ENCODE measurements at places on chromosomes 12 and 14. TPM values are rescaled to one million over a fixed set of nuclear protein-coding genes. Genes with fewer than 3 reads are reported as not detected.

- no peak for DNase-seq
Measured at GRCh38 chr14:31785574-31785973, 224.4 kb downstream of the NUBPL start.

GRCh38 chr14:59251811-59252771, 63.6 kb downstream of the DAAM1 start:
- DNase-seq, result no peak

- no peak for DNase-seq
Measured at GRCh38 chr12:26833743-26834490, 923 bp upstream of the ITPR2 start.

DNA sequence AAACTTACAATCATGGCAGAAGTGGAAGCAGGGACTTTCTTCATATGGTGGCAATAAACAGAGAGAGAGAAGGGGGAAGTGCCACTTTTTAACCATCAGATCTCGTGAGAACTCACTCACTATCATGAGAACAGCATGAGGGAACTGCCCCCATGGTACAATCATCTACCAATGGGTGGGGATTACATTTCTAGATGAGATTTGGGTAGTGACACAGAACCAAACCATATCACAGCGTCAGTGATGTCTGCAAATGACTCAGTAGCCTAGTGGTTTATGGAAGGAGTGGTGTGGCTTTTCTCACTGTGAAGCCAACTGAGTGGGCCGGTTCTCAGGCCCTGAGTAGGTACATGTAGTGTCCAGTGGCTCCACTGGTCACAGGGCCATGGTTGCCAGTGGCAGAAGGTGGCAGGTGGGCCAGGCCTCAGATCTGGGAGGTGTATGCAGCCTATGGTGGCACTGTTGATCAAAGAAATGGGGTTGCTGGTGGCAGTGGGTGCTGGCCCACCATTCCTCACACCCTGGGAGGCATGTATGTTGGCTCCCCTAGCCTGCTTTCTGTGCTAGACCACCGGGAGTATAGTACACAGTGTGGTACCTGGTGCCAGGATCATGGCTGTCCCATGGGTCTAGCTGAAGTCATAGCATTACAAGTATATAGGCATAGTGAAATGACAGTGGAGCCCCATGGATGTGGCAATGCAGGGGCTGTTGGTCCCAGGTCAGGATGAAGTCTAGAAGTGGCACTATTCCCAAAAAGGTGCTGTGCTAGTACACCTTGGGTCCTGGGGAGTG, 191.9 kb downstream of the NUBPL start:
- DNase-seq, result no peak

DNA sequence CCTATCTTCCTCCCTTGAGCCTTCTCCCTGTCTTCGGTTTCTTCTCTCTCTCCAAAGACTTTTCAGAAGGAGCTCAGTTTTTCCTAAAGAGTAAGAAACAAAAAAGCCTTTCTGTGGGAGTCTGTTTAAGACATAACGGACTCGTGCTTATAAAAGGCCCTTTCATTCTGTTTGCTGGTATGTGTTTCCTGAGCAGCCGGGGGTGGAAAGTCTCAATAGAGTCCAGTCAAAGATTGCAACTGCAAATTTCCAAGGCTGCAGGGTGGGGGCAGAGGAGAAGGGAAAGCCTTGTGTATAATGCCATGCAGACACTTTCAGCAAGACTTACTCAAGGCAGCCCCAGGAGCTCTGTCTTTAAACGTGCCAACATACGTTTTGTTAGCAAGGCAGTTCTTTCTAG, 62.2 kb downstream of the GNG2 start:
- DNase-seq, result no peak

DNA sequence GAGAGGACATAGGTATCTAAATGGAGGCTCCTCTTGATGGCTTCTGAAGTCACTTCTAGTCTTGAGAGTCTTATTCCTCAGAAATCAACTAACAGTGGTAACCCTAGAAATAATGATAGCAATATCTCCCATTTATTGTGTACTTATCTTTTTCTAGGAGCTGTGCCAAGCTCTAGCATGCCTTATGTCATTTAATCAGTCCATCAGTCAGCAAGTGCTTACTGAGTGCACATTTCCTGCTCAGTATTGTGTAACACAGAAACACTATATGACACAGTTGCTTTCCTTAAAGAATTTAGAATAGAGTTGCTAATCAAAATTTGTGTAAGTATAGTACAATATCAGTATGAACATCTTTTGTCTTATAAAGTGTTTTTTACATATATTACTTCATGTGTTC, 36.6 kb downstream of the KRT76 start:
- no peak for DNase-seq

GRCh38 chr12:13000616-13000924, 505 bp upstream of the HEBP1 start:
- DNase-seq, result no peak

DNA sequence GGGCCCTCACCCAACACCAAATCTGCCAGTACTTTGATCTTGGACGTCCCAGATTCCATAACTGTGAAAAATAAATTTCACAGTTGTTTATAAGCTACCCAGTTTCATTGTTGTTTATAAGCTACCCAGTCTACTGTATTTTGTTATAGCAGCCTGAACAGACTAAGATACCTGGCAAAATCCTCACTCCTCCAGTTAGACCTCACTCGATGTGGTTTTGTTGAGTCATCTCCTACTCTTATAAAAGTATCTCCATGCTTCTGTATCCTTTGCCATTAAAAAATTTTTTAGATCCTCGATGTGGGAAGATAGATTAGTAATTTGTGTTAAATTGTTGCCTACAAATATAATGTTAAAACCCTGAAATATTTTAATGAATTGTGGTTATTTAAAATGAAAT, 16.0 kb downstream of the TXNDC16 start:
- DNase-seq, result no peak

GRCh38 chr12:118979763-118980406, 1.5 kb upstream of the SRRM4 start:
- DNase-seq, result no peak

DNA sequence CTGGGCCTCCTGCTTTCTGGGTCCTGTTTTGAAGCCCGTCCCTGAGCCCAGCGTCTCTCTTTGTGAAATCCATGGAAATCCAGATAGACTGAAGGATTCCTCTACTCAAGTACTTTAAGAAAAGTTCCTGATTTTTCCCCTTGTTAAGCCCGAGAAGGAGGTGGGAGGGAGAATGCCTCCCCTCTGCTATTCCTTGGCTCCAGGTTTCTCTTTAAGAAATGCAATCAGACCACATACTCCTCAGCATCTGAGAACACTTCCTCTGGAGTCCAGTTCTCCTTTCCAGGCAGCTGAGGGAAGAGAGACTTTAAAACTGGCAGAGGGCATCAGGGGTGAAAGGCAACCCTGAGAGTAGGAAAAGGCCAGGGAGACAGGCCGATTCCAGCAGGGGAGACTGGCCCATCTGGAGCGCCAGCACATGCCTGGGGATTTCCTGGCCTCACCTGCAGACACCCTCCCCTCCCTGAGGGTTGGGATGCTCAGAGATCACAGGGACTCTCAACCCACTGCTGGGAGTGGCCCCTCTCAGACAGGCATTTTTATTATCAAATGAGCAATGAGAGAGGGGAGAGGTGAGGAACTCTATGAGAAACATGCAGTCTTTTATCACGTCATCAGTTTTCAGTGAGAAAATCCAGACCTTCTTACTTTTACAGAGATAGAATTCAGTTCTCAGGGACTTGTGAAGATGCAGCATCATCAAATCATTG, 2.0 kb upstream of the EMP1 start:
- no peak for DNase-seq

- no peak for DNase-seq
Measured at GRCh38 chr12:121781998-121782979, 11.2 kb downstream of the RHOF start.

DNA sequence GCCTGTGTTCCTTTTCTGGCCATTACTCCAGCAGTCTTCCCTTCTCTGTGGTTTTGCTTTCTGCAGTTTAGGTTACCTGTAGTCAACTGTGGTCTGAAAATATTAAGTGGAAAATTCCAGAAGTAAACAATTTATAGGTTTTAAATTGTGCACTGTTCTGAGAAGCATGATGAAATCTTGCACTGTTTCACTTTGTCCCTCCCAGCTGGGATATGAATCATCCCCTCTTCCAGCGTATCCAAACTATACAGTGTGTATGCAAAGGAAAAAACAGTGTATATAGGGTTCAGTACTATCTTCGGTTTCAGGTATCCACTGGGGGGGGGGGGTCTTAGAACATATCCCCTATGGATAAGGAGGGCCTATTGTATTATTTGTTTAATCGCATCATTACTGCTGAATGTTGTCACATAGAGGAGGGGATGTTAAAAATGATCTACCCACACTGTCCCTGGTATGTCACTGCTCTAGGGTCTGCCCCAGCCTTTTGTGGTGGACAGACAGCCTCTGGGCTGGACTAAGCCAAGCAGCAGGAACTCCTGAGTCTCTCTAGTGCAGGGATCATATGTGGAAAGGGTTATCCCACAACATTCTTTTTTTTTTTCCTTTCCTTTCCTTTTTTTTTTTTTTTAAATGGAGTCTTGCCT, 109.1 kb upstream of the MAX start:
- peak; percentile 57 for DNase-seq

DNA sequence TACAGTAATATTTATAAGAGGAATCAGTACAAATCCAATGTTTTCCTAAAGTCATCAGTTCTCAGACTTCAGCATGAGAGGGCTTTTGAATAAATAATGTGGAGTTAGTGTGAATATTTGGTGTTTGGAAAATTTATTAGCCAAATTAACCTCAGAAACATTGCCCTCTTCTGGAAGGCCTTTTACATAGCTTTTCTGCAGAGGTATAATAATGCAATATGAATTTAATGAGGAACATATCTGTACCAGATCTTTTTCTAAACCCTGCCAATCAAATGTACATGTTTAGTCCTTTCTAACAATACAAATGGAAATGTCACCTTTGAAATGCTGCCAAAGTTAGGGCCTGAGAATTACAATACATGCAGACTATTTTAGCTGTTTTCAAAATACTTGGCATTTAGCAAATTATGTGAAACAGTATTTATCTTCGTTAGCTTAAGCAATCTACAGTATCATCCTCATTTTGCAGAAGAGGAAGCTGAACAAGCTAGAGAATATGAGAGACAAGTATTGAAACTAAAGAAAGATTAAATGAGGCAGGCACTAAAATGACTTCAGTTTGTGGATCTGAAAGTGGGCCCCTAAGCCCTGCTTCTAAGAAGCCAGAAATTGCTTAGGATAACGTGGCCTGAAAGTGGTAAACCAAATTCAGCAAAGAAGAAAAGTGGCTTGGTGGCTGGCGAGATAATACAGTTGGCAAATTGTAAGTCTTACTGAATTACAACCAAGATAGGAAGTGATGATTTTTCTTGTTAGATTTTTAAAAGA, 60.4 kb upstream of the MANSC4 start:
- no peak for DNase-seq

GRCh38 chr12:108835860-108836634, 21.3 kb downstream of the SSH1 start:
- DNase-seq, result no peak

DNA sequence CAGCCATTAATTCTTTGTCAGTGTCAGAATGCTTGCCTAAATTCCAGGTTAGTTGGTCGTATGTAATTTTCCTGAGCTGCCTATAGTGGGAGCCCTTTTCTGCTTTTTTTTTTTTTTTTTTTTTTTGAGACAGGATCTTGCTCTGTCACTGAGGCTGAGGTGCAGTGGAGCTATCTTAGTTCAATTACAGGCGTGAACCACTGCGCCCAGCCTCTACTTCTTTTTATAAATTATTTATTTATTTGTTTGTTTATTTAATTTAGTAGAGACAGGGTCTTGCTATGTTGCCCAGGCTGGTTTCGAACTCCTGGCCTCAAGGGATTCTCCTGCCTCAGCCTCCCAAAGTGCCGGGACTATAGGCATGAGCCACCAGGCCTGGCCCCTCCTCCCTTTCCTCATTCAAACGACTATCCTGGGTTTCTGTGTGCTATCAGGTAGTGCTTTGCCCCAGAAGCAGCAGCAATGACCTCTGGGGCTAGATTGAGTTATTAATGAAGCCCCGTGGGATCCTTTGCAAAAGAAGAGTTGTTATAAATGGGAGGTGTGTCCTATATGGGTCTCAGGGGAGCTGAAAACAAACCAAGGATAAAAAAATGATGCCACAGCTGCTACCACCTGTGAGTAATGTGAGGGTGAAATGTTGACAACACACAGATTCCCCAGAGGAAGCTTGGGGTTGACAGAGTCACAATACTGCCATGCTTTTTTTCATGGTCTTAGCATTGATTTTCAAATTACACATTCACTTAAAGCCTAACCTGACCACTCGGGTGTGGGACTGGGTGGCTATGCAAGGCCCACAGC, 34.6 kb upstream of the NFKBIA start:
- DNase-seq, result no peak

- no peak for DNase-seq
Measured at GRCh38 chr12:108815875-108816594, 41.3 kb downstream of the SSH1 start.

DNA sequence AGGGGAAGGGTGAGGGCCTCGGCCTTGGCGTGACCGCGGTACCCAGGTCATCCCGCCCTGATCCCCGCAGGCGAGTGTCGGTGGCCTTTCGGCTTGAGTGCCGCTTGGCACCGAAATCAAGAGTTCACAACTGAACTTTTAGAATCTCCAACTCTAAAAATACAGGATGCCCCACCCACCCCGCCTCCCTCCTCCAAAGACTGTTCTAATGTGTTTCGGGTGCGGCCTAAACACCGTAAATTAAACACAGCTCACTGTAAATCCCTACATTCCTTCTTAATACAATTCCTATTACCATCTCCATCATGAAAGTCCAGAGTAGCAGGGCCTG, 11.4 kb downstream of the SCNN1A start:
- DNase-seq, result no peak

GRCh38 chr12:123035841-123036240, 55.4 kb downstream of the ARL6IP4 start:
- DNase-seq, result no peak

DNA sequence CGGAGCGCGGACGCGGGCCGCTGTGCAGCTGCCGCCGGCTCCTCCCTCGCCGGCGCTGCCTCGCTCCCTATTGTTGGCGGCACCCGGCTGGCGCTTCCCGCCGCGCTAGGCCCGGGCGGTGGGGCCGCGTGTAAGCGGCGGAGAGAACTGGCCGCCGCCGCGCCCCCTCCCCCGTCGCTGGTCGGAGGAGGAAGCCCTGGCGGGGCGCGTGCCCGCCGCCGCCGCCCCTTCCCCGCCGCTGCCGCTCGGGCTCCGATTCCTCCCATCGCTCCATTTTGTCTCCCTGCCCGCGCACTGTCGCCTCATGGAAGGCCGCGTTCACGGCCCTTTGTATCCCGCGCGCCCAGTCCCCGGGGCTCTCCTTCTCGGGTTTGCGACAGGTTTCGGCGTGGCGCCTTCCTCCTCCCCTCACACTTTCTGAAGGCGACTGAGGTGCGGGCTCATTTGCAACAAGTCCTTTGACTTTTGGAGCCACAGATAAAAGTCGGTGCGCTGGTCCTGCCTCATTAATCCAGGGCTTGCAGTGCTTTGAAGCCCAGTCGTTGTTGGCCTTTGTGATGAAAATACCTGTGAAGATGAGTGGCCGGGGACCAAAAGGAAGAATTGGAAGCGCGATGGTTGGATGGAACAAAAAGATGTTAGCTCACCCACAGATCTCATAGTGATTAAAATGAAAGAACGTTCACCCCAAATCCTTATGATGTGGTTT, 707 bp downstream of the CPSF6 start:
- DNase-seq, result no peak

The RAB3IP gene
- 2.6 TPM for polyA plus RNA-seq

The USP44 gene
- 53.9 TPM for polyA plus RNA-seq

The SCNN1A gene
- polyA plus RNA-seq, result 0.26 TPM

The SH2B3 gene
- 22.6 TPM for polyA plus RNA-seq

The MANSC4 gene
- not detected for polyA plus RNA-seq

The PMCH gene
- polyA plus RNA-seq, result not detected

The OASL gene
- 0.05 TPM for polyA plus RNA-seq

Measured in AG04450 (cell line).